DMS79 (cell line): ENCODE measurements at places on chromosomes 12 and 14.

GRCh38 chr14:54782751-54783659 lies 119.6 kb downstream of the GCH1 start:
- DNase-seq: no peak

GRCh38 chr14:24843494-24843893 lies 206.5 kb downstream of the STXBP6 start:
- DNase-seq: no peak

DNA sequence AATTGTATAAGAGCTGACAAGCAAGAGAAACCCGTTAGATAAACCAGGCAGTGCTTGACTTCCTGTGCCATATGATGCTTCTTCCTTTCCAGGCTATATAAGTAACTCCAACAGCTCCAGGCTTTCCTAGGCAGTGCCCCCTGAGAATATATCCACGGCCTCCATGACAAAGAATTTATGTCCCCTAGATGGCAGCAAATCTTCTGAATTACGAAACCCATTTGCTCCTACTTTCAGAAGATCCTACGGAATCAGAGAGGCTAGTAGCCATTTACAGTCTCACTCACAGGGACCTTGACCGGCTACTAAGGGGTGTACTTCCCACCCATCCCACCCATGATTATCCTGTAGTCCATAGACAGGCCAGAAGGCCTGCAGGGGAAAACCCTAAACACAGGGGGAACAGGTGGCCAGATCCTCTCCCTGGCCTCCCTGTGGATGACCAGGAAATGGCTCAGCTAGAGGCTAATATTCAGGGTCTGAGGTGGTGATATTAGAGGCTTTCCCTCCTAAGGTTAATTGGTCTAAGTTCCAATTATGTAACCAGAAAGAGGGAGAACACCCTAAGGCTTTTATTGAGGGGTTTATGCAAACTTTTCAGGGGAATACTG lies 77.2 kb upstream of the DCD start:
- no peak for DNase-seq

DNA sequence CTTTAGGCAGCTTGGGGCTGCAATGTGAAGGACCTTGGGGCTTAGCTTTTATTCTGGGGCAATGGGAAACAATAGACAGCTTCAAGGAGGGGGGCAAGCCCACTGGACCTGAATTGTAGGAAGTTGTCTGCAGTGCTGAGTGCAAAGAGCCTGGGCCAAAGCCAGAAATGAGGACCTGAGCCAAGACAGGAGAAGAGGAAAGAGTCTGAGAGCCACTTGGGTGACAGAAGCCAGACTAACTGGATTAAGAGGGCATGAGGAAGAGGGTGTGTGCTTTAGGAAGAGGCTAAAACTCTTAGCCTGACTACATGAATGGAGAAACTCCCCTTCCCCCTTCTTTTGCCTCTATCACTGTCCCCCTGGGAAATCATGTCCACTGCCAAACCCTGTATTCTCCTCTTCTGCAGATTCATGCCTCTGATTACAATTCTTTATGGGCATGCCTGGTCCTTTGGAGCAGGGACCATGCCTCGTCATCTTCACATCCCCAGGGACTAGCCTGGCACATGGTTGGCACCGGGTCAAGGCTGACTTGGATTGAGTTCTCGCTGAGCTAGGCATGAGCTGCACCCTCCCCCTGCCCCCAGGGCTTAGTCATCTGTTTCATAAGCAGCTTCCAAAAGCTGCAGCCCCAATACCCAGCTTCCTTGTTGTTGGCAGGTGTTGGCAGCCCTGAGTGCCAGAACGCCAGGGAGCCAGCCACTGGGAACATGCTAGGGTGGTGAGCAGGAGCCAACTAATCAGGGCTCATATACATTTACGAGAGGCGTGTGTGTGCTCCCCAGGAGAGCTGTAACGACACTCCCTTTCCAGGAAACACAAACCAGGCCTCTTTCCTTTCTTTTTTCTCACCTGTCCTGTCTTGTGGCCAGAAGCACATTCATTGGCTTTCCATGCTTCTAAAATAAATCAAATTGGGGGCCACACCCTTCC lies 27.7 kb upstream of the JDP2 start:
- peak; percentile 100 for DNase-seq

DNA sequence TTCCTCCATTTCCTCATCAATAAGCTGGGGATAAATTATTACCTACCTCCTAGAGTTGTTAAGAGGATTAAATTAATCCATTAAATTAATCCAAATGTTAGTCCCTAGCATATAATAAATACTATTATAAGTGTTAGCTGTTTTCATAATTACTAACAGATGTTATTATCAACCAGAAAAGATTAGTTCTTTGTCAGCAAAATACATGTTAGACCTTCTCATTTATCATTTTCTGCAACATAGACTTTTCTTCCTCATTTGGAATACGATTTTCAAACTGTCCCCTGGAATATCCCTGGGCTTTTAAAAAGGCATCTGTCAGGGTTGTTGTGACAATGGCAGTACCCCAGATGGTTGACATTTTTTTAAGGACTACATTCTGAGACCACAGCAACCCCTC lies 133.1 kb downstream of the ANO6 start:
- DNase-seq: no peak
